ENCODE measurements at places on chromosomes 6 and 20.

GRCh38 chr20:63309261-63310071 is 16.5 kb downstream of the COL20A1 start:
- DNase-seq = no peak

DNA sequence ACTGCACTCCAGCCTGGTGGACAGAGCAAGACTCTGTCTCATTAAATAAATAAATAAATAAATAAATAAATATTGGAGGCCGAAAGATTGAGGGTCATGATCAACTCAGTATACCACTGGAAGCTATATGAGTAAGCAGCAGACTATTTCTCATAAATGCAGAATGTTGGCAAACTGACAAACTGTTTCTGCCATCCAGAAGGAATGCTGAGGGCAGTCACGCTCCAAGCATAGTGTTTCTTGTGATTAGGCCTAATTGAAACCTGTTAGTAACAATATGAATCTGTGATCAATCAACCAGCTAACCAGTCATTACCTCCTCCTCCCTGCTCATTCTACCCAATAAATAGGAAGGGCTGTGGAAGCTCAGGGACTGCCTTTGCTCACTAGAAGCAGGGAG is 15.2 kb upstream of the KCNK15 start:
- DNase-seq = no peak

- DNase-seq = peak; percentile 18
Observed at GRCh38 chr6:20159781-20160540, 52.3 kb downstream of the MBOAT1 start.

DNA sequence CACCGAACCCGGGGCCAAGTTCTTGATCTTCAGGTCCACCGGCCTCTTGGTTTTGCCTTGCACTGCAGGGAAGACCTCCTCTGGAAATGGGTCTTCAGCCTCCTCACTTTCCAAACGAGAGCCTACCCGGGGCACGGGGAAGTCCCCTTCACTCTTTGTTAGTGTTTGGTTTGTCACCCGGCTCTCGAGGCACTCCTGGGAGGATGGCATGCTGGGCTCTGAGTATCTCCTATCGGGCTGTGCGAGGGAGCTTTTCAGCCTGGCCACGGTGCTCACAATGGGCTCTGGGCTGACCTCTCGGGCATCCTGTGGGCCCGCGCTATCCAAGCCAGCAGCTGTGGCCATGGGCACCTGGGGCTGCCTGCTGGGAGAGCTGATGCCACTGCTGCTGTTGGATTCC is 8.1 kb downstream of the TAGAP start:
- no peak for DNase-seq

DNA sequence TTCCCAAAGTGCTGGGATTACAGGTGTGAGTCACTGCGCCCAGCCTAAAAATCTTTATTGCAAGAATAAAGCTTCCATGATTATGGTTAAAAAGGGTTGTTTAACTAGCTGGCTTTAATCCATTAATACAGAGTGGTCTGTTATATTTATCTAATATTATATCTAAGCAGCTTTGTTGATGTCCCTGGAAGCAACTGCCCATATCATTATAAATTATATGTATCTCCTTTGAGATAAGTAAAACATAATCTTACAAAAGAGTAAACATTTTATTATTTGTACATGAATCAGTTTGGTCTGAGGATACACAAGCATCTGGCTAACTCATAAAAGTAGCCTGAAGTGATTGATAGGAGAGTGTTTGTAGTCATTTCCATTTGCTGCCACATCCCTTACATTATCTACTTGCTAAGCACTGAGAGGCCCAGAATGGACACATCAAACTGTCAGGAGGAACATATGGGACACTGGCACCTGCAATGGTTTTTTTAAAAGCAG is 46.9 kb downstream of the TRAF3IP2 start:
- DNase-seq = no peak

DNA sequence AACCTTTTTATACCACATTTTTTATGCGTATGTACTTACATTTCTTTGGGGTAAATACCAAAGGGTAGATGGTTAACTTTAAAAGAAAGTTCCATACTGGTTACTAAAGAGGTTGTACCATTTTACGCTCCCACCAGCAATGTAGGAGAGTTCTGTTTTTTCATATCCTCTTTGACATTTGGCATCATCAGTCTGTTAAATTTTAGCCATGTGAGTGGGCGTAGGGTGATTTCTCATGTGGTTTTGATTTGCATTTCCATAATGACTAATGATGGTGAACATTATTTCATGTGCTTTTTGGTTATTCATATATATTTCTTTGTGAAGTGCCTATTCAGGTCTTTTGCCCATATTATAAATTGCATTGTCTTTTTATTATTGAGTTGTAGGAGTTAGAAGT is 194.2 kb downstream of the PRL start:
- DNase-seq = no peak

- no peak for DNase-seq
Observed at GRCh38 chr6:19327241-19327640, 509.9 kb upstream of the ID4 start.

DNA sequence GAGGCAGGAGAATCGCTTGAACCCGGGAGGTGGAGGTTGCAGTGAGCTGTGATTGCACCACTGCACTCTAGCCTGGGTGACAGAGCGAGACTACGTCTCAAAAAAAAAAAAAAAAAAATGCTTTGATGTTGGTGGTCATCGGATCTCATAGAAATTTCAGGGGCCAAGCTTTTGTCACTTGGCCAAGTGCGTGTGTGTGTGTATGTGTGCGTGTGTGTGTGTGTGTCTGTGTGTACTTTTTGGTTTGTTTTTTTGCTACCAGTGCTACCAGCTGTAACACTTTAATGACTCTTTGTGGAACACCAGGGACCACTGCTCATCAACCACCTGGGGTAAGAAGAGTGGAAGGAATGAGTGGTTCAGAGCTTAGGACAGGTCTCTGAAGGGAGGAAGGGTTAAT is 49.7 kb downstream of the TRAF3IP2 start:
- no peak for DNase-seq

GRCh38 chr20:7207186-7207798 is 439.8 kb downstream of the BMP2 start:
- DNase-seq = no peak

DNA sequence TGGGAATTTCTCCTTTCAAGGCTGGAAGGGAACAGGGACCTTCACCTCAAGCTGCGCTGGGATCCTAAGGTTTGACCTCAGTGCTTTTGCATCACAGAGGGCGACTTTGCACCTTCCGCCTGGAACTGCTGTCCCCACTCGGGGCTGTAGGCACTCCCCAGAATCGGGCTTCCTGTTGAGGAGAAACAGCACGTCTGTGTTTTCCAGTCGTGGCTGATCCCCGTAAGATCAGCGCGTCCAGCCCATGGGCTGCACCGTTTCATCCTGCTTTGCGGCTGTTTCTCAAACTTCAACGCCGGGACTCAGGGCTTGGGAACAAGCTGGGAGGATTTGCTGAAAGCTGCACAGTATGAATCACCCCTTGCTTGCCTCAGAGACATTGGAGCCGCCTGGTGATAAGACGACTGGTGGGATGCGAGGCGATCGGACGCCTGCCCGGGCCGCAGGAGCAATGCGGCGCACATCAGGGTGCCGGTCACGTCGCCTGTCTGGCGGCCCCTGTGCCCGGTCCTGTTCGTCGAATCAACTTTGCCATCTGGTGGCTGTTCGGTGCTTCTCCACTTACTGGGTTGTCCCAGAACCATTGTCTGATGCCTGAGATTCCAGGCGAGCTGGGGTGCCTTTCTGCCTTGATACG is 53.6 kb upstream of the FRMD1 start:
- DNase-seq = peak; percentile 80

DNA sequence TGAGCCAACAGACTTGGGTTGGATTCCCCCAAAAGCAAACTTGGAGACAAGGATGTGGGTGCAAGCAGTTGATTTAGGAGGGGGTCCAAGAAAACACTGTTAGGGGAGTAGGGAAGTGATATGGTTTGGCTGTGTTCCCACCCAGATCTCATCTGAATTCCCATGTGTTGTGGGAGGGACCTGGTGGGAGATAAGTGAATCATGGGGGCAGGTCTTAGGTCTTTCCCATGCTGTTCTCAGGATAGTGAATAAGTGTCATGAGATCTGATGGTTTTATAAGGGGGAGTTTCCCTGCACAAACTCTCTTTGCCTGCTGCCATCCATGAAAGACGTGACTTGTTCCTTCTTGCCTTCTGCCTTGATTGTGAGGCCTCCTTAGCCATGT is 542.6 kb downstream of the DHX35 start:
- no peak for DNase-seq

GRCh38 chr6:33861722-33862121 is 57.9 kb upstream of the MLN start:
- DNase-seq = no peak

- no peak for DNase-seq
Observed at GRCh38 chr20:62366370-62367135, 559 bp downstream of the LAMA5 start.

- no peak for DNase-seq
Observed at GRCh38 chr20:18904192-18904591, 90.6 kb downstream of the SCP2D1 start.

GRCh38 chr6:114000069-114000468 is 29.1 kb upstream of the HDAC2 start:
- no peak for DNase-seq

DNA sequence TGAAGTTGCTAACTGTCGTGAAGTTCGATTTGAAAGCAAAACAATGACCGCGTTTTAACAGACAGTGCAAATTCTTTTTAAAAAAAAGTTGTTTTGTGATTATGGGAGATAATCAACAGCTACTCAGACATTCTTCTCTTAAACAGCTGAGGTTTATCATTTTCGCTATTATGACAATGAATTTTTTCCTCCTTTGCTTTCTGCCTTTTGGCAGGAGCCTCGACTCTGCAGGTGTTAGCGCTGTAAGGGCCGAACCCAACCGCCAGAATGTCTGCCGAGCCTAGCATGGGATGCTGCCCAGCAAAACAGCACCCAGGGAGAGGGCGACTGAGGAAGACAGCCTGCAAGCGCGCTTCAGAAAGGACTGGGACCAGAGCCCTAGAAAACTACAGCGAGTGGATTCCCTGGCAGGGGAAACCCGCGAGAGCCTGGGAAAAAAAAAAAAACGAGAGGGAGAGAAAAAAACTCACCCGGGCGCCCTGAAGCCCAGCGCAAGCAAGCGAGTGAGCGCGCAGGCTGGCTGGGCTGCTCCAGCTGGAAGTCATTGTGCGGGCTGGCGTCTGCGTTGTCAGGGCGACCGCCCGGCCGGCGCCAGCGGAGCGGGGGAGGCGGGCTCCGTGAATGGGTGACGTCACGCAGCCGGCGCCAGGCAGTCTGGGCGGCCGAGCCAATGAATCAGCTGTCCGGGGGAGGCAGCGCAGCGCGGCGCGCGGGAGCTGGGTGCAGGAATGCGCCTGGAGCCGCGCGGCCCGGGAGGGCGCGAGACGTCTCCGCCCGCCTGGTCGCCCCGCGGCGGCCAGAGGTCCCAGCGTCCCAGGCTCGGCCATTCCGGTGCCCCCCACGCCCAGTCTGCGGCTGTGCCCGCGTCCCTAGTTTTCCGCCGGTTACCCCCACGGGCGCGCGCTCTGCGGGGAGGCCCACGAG is 32.7 kb upstream of the ID4 start:
- DNase-seq = peak; percentile 92

DNA sequence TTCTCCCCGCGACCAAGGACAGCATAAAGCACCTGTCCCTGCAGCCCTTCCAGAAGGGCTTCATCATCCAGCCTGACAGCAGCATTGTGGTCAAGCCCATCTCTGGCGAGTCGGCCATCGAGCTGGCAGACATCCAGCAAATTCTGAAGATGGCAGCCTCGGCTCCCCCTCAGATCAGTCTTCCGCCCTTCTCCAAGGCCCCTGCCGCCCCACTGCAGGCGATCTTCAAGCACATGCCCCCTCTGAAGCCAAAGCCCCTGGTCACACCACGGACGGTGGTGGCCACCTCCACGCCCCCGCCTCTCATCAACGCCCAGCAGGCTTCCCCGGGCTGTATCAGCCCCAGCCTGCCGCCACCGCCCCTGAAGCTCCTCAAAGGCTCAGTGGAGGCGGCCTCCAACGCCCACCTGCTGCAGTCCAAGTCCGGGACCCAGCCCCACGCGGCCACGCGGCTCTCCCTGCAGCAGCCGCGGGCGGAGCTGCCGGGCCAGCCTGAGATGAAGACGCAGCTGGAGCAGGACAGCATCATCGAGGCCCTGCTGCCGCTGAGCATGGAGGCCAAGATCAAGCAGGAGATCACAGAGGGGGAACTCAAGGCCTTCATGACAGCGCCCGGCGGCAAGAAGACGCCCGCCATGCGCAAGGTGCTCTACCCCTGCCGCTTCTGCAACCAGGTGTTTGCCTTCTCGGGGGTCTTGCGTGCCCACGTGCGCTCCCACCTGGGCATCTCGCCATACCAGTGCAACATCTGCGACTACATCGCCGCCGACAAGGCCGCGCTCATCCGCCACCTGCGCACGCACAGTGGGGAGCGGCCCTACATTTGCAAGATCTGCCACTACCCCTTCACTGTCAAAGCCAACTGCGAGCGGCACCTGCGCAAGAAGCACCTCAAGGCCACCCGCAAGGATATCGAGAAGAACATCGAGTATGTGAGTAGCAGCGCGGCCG is 83.3 kb downstream of the SSR1 start:
- DNase-seq = no peak

GRCh38 chr6:44806656-44807055 is 419.1 kb downstream of the CDC5L start:
- DNase-seq = no peak

GRCh38 chr6:163123098-163123497 is 291.4 kb upstream of the QKI start:
- no peak for DNase-seq

DNA sequence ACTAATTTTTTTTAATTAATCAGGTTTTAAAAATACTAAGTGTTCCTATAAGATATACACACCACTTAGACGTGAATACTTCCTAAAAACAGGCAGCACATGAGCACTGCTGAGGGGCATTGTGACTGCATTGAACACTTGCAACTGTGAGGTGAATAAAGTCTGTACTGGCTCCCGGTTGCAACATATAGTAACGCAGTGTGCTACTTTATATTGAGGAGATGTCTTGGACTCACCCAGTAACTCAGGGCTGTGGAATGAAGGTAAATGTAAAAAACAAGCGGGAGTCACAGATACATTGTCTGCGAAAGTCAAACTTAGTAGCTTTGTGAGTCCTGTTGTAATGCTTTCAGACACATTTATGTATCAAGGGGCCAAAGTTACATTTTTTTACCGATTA is 17.0 kb upstream of the HLA-A start:
- DNase-seq = no peak

DNA sequence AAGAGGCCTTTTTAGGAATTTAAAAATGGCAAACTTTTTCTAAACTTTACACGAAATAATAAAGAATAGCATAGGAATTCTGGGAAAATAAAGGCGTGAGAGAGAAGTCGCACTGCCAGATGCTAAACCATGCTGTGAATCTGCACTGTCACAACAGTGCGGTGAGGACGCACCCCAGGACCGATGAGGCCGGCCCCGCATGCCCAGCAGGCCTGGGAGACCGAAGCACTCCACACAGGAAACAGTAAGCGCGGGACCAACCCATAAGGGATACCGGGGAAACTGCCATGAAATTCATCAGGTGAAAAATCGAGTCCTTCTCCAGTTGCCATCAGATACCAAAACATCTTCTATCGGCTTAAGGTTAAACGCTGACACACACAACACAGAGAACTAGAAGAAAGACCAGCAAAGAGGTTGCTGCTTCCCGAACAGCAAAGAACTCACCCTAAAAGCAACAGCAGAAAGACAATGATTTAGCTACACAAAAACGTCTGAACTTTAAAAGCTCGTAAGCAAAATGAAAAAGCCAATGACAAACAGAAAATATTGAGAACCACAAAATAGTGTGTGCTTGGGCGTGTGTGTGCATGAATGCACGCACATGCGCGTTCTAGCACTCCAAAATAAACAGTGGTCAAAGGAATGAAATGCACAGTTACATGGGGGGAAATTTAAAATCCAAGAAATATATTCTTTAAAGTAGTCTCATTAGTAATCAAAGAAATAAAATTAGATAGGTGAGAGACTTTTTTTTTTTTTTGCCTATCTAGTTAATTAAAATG is 15.4 kb downstream of the RAMACL start:
- DNase-seq = no peak

GRCh38 chr6:116379764-116380163 is 9.0 kb downstream of the DSE start:
- no peak for DNase-seq
